ENCODE measurements at places on chromosomes 3 and 15.

DNA sequence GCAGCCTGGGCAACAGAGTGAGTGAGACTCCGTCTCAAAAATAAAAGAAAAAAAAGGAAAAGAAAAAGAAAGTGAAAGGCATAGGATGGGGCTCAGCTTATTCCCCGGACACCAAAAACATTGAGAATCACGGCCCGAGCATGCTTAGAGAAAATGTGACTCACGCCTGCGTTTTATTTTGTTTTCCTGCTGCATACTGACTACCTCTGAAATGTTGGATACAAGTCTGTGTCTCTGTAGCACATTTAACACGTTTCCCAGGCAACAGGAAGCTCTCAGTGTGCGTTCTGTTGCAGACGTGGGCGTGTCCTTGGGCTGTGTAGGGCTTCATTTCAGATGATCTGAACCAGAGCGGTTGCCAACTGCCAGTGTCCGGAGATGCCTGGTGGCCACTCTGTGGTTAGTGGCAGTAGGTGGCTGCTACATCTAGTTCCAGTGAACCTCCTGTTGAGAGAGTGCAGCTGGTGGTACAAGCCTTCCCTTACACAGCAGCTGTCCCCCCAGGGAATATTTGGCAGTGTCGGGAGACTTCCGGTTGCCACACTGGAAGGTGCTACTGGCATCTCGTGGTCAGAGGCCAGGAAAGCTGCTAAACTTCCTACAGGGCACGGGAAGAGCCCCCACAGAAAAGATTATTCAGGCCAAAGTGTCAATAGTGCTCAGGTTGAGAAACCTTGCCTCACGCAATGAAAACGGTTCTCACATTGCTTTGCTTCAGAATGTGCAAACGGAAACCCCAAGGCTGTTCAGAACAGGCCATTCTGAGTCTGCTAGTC is 3.0 kb downstream of the SLC51A start:
- DNase-seq, result peak; percentile 33

GRCh38 chr3:141241616-141242376 is 10.2 kb downstream of the PXYLP1 start:
- DNase-seq, result no peak

GRCh38 chr3:147301781-147302180 is 104.6 kb downstream of the ZIC4 start:
- DNase-seq, result no peak

- DNase-seq, result no peak
Observed at GRCh38 chr3:46280105-46280797, 38.0 kb downstream of the CCR3 start.

- DNase-seq, result no peak
Observed at GRCh38 chr3:46561951-46562350, 4.2 kb downstream of the LRRC2 start.

Data from SK-MEL-5 (cell line).